ENCODE measurements at places on chromosomes 5 and 9.

GRCh38 chr9:96342571-96343245 is 40.7 kb upstream of the HSD17B3 start:
- DNase-seq, result no peak

DNA sequence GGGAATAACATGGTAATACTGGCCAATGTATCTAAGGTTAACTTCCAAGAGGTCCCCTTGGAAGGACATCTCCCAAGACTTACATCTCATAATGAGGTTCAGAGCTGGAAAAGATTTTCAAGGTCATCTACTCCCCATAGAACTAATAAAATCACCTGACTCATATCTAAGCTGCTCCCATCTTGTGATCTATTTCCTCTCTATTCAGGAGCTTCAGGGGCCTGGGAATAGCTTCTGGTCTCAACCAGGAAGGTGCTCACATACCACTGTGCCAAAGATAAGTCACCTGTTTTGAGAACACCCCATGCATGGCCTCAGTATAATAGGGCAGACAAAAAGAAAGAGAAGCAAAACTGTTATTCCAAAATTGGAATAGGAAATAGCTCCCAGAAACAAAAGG is 74.2 kb downstream of the OXCT1 start:
- DNase-seq, result no peak

DNA sequence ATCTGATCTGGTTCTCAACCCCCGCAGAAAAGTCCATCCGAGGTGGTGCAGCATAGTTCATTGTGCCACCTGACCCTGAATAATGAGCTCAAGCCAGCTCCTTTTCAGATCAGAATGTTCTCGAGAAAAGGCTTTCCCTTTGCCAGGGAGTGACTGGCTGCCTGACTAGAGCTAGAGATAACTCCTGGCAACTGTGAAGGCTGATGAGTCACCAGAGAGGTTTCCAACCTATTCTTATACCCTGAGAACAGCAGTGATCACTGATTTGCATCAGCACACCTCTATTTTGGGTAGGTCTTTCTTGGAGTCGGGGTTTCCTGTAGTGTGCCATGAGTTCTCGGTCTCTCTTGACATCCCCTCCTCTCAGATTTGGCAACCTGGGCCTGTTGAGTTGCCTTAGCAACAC is 127.9 kb downstream of the PIK3R1 start:
- no peak for DNase-seq

DNA sequence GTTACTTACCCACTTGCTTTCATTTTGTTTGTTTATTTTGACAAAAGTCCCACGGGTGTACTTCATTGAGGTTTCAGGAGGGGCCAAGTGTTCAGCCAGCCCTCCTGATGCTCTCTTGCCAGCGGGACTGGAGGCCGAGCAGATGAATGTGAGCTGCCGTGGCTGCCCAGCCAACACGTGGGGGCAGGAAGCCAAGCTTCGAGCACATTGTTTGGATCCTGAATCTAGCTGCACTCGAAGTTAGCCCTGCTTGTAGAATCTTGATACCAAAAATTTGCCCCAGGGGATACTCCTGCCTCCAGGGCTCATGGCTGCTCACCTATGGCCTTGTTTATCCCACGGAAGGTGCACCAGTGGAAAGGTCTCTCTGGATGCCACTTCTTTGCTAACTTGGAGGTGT is 49.3 kb downstream of the RASGEF1C start:
- DNase-seq, result no peak

DNA sequence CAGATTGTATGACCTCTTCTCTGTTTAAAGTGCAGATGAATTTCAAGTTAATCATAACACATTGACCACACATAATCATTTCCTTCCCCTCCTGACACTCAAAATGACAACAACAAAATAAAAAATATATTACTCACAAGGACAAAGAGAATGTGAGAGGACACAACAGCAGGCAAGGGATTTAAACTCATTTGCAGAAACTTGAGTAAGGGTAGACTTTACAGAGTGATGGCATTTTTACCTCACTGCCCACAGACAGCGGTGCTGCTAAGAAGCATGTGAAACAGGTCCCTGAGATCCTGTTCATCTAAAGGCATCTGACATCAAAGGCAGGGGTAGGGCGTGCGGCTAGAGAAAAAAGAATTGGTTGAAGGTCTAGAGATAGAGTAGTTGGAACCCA is 99.0 kb downstream of the TRIM36 start:
- DNase-seq, result no peak

DNA sequence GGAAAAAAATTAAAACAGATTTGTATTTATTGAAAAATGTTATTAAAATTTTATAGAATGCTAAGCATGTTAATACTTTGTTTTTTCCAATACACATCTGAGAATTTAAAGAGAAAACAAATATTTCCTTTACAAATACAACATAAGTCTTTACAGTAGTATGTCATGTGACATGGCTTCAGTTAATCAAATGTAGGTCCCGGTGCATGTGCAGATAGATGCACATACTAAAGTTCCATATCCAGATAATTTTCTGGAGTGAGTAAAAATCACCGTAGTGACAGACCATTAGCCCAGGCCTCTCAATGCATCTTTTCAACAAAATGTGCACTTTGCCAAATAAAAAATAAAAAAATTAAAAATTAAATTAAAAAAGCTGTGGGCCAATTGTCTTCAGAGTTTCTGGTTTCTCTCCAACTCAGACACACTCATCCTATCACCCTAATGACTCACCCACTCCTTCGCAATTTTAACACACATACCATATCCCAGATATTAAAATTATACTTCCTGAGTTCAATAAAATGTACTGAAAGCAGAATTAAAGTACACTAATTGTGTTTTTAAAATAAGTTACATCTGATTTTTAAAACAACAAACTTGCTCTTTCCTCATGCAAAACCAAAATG is 508.1 kb downstream of the NR2F1-AS1 start:
- no peak for DNase-seq

- no peak for DNase-seq
Measured at GRCh38 chr9:134325096-134325812, 1.0 kb upstream of the RXRA start.

DNA sequence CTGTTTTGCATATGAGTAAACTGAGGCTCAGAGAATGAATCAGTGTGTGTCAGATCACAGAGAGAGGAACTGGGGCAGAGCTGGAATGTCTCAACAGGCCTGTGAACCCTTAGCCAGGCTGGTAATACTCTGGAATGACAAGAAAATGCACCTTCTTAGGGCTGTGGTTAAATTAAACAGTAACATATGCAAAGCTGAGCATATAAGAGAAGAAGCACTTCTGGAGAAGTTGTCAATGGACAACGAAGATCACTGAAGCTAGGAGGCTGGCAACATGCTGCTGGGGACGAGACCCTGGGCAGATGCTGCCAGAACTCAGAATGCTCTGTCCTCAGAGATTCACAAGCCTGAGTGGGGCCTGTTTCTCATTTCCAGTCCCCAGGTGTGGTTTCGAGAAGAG is 64.6 kb upstream of the EPB41L4B start:
- DNase-seq, result no peak

- no peak for DNase-seq
Measured at GRCh38 chr5:112656451-112656850, 81.2 kb upstream of the APC start.

DNA sequence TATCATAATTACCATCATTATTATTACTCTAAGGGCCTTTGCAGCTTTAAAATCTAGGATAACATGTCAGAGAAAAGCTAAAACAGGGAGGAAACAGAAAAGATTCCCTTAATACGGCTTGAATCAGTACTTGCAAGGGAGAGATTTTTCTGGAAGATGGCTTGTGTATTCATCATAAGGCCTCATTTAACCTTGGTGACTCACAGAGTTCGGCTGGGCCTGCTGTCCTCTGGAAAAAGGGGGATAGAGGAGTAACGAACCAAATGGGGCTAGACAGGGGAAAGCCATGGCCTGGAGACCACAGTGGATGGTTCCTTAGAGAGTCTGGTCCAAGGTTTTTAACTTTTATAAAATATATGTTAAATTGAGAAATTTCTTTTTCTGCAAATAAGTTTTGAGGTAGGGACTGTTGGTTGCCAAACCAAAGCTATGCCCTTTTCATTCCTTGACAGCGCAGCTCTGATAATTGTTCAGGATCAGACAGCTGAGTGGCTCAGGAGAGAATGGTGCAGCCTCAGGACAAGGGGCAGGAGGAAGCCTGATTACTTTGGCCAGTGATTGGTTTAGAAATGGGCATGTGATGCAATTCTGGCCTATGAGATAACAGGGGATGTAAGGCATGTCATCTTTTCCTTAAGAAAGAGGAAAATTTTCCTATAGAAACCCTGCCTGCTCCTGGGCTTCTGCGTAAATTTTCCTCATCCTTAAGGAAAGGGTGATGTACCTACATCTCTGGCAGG is 25.6 kb upstream of the GSN start:
- no peak for DNase-seq

DNA sequence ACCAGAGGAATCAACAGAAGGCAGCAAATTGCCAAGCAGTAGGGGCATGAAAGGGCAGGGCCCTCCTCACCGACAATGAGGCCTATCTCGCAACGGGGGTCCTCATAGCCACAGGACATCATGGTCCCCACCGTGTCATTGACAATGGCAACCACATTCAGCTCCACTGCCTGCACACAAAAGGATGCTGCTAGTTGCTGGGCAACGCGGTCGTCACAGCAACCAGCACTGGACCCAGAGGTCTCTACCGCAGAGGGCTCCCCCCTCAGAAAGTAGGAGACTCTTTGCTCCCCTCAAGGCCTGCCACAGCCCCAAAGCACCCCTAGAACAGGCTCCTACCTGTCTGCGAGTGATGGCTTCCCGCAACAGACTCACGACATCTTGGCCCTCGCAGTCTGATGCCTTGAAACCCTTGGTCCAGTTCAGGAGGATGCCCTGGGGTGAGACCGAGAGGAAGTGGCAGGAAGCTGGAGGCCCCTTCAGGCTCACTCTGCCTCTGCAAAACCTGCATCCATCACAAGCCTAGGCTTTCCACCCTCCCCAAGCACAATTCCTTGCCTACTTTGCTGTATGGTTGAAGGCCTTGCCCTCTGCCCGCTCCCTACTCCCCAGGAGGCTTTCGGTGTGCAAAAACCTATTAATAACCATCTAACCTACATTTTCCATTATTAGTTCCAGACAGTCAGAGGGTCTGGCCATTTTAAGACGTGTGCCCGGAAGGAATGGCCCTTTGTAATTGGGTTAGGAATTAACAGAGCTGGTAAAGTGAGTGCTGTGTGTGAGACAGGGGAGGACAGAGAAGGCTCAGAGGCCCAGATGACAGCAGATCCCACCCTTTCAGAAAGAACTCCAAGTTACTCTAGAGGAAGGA is 15.2 kb downstream of the HK3 start:
- no peak for DNase-seq

GRCh38 chr9:3730511-3730922 is 204.7 kb upstream of the RFX3 start:
- no peak for DNase-seq

DNA sequence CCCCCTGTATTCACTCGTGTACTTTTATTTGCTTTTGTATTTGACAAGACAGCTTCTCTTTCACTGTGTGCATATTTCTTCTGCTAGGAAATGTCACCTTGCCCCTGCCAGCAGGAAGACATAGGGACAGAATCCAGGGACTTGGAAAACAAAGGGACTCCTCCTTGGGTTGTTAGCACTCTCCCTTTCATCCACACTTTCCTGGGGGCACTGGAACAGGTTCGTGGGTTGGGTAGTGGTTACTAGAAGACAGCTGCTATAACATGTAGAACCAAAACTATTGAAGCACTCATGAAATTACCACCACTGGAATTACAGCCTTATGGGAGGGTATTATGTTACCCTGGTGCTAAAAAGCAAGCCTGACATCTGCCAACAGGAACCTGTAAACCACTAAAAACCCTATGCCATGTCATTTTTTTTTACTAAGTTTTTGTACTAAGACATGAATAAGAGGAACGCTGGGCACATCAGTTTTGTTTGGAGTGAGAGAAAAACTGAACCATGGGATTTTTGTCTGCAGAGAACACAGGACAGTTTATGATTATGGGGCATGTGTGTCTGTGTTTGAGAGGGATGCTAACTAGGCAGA is 4.7 kb upstream of the CCL28 start:
- DNase-seq, result no peak

DNA sequence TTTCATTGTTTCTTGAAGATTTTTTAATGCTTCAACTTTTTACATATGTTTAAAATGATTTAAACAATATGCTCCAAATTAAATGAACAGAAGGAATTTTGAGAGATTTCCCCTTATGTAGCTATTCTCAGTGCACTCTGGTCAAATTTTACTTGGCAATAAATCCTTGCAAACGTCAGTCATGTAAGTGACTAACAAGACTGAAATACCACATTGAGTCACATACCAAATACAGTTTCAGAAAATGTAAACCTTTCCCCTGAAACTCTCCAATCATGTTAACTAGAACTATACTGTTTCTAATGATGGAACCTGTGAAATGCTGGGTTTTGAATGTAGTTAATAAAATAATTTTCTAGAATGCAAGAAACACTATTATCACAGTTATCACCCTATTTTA is 29.6 kb downstream of the SAR1B start:
- DNase-seq, result no peak

DNA sequence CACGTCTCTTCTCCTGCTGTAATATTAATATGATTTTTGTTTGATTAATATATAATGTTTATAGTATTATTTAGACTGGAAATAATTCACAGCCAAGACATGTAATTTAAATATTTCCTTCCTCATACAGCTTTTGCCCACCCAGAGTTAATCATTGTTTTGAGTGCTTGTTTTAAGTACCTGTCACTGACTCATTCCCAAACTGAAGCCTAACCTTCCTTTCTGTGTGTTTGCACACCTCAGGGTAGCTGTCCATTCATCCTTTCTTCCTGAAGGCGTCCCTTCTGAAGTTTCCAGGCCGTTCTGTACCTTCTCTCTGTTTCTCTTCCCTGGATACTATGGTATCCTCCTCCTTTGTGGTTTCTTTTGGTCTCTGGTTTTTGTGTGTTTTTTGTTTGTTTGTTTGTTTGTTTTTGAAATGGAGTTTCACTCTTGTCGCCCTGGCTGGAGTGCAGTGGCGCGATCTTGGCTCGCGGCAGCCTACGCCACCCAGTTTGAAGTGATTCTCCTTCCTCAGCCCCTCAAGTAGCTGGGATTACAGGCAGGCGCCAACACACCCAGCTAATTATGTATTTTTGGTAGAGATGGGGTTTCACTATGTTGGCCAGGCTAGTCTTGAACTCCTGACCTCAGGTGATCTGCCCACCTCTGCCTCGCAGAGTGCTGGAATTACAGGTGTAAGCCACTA is 312.4 kb downstream of the DOCK8 start:
- no peak for DNase-seq

DNA sequence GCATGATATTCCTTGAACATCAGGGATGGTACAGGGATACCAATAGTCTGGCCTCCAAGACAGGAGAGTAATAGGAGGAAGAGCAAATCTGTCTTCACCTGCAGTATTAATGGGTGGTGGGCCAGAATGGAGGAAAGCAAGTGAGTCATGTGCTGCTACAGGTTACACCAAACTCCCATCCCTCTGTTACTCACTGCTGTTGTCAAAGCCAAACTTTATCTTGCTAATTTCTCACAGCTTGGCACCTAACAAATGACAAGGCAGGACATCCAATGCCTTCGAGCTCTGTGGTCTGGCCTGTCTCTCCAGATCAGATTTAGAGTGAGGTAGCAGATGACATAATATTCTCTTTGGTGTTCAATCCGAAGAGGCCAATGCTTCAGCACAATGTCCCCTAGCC is 26.8 kb downstream of the PLAC8L1 start:
- no peak for DNase-seq
